ENCODE measurements at places on chromosomes 4 and X. TPM values are rescaled to one million over a fixed set of nuclear protein-coding genes. Genes with fewer than 3 reads are reported as not detected.
A peak's percentile ranks its signal among the peaks of the same experiment; 100 is the strongest.

SMR3B gene
- total RNA-seq = not detected

APLN gene
- total RNA-seq = under 0.01 TPM

IGSF1 gene
- not detected for total RNA-seq

GRCh38 chr4:8278421-8279287 is 9.1 kb downstream of the HTRA3 start:
- DNase-seq = peak; percentile 49

DNA sequence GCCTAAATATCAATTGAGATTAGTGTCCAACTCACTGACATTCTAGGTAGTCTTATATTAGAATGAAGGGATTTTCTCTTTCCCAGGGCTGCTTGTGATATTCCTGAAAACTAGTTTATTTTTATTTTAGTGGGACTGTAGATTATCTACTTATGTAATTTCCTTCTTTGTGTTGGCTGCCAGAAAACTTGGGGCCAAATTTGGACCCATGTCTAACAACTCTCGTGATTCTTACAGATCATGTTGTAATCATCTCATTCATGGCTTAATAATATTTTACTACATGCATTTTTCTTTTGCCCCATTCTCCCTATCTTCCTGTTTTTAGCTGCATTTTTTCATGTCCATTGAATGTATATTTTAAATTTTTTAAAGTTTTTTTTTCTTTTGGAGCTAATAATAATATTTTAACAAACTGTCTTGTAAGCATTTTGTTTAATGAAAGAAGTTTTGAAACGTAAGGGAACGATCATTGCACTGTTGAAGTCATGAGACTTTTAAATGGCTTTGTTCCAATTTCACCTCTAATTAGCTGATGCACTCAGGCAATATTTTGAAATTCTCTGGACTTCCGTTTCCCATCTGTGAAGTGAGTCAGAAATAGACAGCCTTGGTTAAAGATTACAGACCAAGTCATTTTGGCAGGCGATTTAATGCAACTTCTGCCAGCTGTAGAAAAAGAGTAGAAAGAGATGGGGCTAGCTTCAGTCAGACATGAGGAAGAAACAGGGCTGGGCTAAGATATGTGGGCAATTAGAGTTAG is 14.3 kb upstream of the TDO2 start:
- peak; percentile 40 for DNase-seq

- no peak for DNase-seq
These were observed 55.6 kb downstream of the STIM2 start for GRCh38 chr4:26916195-26916594.

DNA sequence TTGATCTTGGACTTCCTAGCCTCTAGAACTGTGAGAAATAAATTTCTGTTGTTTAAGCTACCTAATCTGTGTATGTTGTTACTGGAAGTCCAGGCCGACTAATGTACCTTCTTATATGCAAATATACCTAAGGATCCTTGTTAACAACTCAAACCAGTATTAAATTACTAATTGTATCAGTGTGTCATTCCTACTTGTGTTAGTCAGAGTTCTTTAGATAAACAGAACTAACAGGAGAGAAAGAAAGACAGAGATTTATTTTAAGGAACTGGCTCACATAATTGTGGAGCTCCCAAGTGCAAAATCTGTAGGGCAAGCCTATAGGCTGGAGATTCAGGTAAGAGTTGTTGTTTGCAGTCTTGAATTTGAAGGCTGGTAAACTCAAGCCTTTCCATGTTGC is 120.0 kb downstream of the ADGRL3 start:
- peak; percentile 77 for DNase-seq

DNA sequence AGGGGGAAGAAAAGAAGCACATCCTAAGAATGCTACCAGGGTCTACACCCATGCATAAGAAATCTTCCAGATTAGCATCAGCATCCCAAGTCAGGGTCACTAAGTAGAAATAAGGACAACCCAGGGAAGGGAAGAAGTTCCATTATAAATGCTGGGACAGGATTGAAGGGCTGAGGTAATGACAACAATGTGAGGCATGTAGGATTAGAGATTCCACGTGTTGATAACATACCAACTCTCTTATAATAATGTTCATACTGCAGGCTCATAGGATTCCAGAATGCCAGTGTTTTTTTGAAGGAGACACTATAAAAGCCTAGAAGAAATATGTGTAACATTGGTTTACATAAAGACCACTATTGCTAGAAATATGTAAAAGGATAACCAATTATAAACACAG is 201.2 kb downstream of the MID1IP1 start:
- DNase-seq = no peak

GRCh38 chr4:84738622-84739021 is 155.7 kb downstream of the CDS1 start:
- DNase-seq = no peak

DNA sequence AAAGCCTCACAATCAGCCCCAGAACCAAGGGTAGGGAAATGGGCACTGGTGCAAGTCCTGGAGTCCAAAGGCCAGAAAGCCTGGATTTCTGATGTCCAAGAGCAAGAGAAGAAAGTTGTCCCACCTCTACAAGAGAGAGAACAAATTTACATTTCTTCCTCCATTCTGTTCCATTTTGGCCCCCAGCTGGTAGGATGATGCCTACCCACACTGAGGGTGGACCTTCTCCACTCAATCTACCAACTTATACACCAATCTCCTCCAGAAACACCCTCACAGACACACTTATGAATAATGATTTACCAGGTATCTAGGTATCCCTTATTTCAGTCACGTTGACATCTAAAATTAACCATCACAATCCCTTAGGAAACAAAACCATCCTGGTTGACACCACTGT is 367.8 kb upstream of the GRIA3 start:
- DNase-seq = no peak

- DNase-seq = peak; percentile 11
These were observed 1324.2 kb downstream of the TECRL start for GRCh38 chr4:63085091-63085490.

- DNase-seq = no peak
These were observed 169.4 kb downstream of the MGST2 start for GRCh38 chr4:139834981-139835391.

GRCh38 chr4:170015285-170015684 is 10.9 kb downstream of the MFAP3L start:
- DNase-seq = no peak

ADH4 gene
- total RNA-seq = not detected

DNA sequence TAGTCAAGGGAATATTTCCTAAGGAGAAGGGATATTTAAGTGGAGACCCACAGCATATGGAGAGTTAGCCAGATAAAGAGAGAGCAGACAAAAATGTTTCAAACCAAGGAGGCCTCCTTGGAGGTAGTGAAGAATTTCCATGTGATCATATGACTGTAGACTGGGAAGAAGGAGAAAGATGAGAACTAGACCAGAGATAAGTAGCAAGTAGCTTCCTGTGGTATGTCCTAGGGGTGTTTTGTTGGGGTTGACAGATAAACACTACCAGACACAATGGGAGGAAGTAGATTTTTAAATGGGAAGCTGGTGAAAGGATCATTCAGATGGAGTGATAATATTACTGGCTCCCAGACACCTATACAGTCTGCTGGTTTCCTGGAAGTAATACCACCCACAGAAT is 13.6 kb downstream of the SYAP1 start:
- DNase-seq = no peak

DNA sequence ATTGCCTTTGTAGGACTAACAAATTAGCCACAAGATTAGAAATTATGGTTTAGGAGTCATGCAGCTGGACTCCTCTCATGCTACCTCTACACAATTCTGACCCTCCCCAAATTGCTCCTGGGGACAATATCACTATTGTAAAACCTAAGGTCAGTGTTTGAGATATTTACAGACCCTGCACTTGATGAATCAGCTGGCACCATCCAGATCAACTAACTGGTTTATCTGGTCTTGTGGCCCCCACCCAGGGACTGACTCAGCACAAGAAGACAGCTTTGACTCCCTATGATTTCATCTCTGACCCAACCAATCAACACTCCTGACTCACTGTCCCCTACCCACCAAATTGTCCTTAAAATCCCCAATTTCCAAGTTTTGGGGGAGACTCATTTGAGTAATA is 192.4 kb downstream of the STPG2 start:
- DNase-seq = peak; percentile 62

- peak; percentile 51 for DNase-seq
These were observed 13.1 kb upstream of the SLC9B1 start for GRCh38 chr4:103032574-103032973.

DNA sequence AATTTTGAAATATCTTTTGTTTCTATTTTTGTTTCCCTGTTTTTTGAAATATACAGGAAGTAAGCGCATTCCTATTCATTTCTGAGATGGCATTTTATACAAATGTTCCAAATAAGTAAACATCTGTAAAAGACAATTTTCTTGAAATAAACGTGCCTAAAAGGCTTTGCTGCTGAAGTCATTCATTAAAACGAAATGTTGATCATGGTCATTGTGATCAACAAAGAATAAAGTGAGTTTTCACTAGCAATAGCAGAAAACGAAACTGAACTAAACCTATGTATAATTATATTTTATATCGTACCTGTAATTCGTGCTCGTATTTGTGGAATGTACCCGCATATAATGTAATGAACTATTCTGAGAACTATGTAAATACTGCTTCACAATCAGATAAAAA is 221.2 kb downstream of the MGST2 start:
- DNase-seq = no peak

GRCh38 chr4:41423117-41423516 is 114.8 kb upstream of the LIMCH1 start:
- no peak for DNase-seq

GRCh38 chr4:101037249-101037648 is 310.1 kb downstream of the PPP3CA start:
- DNase-seq = peak; percentile 43

LGI2 gene
- not detected for total RNA-seq

STAP1 gene
- total RNA-seq = not detected

- peak; percentile 54 for DNase-seq
These were observed 7.0 kb upstream of the TXK start for GRCh38 chr4:48141048-48141447.

DNA sequence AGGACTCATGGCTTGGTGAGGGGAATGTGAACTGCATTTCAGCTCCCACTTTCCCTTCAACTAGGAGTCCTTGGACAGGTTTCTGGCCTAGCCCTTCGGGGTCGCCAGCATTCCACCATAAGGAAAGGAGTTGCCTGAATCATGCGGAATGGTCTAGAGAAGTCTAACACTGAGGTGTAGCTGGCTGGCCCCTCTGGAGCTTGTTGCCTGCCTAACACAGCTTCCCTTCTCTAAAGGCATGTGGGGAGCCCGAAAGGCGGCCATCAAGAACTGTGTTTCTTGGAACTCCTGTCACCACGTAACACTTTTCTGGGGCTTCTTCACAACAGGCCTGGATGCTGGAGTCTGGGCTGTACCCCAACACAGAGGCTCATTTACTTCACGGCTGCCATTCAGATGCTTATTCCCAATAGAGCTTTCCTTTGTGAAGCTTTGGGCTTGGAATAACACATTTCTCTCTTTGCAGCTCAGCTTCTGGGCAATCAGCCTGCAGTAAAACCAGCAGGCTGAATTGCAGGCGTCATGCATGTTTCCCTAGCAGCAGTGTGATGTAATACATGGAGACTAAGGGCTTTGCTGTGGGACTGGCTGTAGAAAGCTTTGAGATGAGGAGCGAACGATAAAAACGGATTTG is 5.4 kb downstream of the GABRQ start:
- DNase-seq = no peak

RBMXL3 gene
- not detected for total RNA-seq

DNA sequence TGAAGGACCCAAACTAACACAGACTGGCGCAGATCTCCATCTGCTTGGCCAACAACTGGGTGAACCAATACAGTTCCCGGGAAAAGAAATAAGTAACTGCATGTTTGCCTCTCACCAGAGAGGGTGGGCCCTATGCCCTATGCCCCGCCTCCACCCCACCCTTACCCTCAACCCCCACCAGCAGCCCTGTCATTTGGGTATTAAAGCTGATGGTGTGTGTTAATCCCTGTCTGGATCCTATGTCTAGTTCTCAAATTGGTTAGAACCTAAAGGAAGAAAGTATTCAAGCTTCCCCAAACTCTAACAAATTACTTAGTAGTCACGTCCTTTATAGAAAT is 19.0 kb downstream of the SMPX start:
- DNase-seq = no peak

TCP11X2 gene
- not detected for total RNA-seq

DNA sequence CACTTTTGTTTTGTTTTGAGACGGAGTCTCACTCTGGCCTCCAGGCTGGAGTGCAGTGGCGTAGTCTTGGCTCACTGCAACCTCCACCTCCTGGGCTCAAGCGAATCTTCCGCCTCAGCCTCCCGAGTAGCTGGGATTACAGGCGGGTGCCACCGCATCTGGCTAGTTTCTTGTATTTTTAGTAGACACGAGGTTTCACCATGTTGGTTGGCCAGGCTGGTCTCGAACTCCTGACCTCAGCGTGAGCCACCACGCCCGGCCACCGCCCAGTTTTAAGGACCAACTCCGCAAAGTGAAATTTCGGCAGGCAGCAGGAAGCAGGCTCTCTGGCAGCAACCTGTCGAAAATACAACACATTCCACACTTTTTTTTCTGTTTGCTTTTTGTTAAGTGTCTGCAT is 13.4 kb downstream of the DHRSX start:
- DNase-seq = no peak

PGRMC2 gene
- 12.4 TPM for total RNA-seq

DNA sequence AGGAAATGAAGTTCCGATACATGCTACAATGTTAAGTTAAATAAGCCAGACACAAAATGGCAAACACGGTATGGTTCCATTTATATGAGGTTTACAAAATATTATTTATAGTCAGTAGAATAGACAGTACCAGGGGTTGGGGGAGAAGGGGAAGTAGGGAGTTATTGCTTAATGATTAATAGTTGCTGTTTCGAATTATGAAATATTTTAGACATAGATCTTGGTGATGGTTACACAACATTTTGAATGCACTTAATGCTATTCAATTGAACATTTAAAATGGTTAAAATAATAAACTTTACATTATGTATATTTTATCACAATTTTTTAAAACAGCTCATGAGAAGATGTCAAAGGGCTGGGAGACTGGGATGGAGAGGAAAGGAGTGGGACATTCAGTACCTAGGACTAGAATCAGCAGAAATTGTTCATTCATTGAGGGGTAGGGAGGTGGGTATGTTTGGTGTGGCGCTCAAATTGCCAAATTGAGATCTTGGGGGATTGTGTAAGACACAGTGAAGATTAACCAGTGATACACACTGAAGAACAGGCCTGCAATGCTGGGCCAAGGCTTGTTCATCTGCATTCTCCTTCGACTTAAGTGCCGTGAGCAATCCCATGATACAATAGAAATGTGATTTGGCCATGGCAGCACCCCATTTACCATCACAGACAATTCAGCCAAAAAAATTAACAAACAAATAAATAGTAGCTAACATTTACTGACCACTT is 165.6 kb upstream of the GALNT7 start:
- no peak for DNase-seq

GRCh38 chr4:140943486-140944198 is 187.5 kb upstream of the TBC1D9 start:
- no peak for DNase-seq

NUP62CL gene
- 3.9 TPM for total RNA-seq

PLP2 gene
- total RNA-seq = 20.4 TPM

Measured in bronchial epithelial cell (primary cell).